ENCODE measurements at places on chromosomes 11 and 22.

GRCh38 chr22:48714231-48714630 lies 1113.4 kb downstream of the BRD1 start:
- no peak for DNase-seq

- DNase-seq = no peak
Observed at GRCh38 chr11:102553835-102554282, 23.3 kb upstream of the MMP7 start.

- peak; percentile 4 for DNase-seq
Observed at GRCh38 chr11:30914143-30914762, 328.1 kb upstream of the MPPED2 start.

- no peak for DNase-seq
Observed at GRCh38 chr22:43693249-43693648, 118.9 kb downstream of the EFCAB6 start.

DNA sequence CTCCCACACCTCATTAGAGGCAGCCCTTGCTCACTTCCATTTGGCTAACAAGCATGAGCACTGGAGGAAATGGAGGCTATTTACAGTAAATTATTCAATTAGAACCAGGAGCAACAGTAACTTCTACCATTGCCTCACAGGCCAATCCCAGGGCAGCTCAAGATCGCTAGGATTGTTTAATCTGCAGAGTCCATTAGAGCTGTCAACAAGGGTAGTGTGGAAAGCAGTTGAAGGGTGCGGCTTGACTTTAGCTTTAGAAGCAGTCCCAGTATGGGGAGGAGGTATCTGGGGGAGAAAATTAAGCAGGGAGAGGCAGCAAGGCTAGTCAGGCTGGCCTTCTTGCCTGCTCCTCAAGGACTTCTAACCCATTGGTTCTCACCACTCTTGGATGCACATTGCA lies 38.3 kb upstream of the CYP2R1 start:
- no peak for DNase-seq
